ENCODE measurements at places on chromosomes 7 and 10.

GRCh38 chr10:132478341-132479023, 59.1 kb upstream of the INPP5A start:
- DNase-seq, result no peak

- DNase-seq, result no peak
These were observed 44.4 kb downstream of the SLC35G1 start for GRCh38 chr10:93938140-93938539.

DNA sequence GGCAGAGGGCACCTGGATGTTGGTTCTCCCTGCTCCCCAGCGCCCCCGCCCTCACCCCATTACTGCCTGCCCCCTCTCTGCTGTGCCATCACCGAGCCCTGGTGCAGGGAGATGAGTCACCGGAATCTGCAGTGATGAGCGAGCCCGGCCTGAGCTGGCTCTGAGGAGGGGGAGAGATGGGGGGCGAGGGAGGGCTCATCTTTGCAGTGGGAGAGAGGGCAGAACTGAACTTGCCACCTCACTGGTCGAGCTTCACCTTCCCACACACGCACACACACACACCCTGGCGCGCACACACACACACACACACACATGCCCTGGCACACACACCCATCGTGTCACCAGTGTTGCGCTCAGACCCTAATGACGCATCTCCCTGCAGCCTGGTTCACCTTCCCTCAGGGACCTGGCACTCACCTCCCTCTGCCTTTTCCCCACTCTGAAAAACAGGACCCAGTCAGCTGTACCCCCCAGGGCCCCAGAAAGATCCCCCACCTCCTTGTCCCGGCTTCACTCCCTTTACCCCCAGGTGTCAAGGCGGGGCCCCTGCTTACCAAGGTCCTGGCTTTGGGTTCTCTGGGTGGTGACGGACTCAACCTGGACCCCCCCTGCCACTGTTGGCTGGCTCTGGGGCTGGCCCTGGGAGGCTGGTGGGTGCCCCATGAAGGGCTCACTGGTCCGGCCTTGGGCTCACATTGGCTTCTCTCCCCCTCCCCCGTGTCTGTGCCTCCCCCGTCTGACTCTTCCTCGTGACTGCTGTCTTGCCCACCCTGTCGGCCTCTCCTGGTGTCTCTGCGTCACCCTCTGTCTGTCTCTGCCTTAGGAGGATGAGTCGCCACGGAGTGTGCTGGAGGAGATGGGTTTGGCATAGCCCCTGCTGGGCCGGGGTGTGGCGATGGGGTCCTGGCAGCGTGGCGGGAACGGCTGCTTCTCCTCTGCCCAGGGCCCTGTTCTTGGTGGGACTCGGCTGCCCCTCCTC, 5.4 kb downstream of the VGF start:
- DNase-seq, result no peak

DNA sequence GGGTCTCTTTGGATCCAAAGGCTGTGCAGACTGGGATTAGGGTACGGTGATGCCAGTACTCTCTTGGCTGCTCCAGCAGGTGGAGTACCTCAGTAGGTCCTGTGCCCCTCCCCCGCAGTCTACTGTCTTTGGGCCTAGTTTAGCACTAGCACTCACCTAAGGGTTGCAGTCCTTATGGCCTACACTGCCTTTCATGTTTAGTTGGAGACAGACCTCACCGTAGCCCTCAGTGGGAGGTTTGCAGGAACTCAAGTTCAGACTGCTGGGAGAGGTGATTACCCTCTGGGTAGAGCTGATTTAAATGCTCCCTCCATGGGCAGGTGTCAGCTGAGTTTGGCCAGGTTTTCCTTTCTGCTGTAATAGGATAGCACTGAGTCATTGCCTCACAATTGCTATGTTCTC, 210.8 kb upstream of the TMEM196 start:
- DNase-seq, result no peak

DNA sequence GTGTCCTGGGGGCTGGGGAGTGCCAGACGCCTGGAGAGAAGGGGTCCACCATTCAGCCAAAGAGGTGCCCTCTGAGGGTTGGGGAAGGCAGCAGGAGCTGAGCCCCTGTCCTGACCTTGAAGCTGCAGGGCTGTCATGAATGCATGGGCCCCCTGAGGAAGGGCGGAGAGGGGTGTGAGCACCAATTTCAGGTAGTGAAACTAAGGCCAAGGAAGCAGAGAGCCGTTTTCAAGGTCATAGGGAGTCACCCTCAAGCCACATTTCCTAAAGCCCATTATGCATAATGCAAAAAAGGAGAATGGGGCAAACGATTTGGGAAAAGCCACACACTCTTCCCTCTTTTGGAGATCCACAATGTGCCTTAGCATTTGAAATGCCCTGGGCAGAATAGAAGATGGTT, 37.2 kb downstream of the FIGNL1 start:
- DNase-seq, result no peak

GRCh38 chr10:133033742-133034048, 54.0 kb upstream of the ADGRA1 start:
- DNase-seq, result no peak

- DNase-seq, result no peak
These were observed 466 bp upstream of the DNAJB12 start for GRCh38 chr10:72355214-72355555.

DNA sequence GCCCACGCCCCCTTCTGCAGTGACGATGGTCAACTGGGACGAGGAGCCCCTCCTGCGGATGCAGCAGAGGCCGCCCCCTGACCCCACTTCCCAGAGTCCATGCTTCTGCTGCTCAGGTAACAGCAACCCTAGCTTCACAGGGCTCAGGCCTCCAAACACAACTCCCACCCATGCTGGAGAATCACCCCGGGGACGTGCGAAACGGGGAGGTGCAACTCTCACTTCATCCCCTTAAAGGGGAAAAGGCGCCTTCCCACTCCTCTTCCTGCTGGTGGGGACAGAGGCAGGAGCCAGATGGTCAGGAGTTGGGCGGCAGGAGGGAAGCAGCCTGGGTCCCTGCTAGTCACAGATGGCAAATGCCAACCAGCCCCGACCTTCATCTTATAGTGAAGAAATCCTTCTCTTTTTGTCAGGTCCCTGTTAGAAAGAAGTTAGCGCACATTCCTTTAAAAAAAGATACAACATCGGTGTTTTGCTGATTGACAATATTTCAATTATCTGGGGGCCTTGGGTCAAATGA, 155.4 kb downstream of the DIP2C start:
- no peak for DNase-seq

DNA sequence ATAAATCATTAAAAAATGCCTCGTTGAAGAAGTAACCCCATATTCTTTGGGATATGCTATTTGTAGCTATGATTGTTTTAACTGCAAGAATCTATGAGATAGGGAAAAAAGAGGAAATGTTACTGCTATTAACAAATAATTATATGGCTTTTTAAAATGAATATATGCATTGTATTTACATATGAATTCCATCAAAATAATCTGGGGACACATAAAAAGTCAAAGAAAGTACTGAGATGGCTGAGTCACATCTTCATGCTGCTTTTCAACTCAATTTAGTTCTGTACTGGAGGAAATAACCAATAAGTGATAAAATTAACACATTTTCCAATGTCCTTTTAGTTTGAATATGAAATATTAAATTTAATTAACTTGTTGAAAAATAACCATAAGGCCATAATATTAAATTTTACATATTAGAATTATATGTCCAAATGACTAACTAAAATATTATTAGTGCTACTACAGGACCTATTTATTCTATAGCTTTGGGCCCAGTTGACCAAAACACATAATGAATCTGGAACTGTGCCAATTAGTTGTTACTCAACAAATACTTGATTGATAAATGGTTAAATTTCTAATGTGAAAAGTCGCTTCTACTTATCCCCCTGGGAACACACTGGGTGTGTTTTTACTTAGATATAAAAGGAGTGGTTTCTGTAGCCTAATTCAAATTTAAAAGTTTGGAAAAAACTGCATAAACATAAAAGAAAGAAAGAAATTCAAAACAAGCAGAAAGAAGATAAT, 214.6 kb upstream of the PFKP start:
- DNase-seq, result no peak

- DNase-seq, result no peak
These were observed 22.8 kb upstream of the PRKAG2 start for GRCh38 chr7:151899513-151900360.

DNA sequence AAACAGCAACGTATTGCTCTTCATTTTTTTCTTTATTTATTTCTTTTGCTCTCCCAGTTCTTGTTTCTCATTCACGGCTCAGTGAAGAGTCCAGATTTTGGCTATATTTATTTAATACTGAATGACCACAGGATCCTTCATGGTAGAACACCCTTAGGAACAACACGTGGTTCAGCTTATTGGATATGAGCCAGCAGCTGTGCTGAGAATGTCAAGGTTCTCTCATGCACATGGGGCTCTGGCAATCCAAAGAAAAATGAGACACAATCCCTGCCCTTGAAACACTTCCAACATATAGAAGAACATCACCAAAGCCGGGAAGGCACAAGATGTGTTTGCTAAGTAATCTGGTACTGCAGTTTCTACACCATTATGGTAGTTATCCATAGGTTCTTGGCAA, 852.9 kb downstream of the SORCS1 start:
- DNase-seq, result no peak

DNA sequence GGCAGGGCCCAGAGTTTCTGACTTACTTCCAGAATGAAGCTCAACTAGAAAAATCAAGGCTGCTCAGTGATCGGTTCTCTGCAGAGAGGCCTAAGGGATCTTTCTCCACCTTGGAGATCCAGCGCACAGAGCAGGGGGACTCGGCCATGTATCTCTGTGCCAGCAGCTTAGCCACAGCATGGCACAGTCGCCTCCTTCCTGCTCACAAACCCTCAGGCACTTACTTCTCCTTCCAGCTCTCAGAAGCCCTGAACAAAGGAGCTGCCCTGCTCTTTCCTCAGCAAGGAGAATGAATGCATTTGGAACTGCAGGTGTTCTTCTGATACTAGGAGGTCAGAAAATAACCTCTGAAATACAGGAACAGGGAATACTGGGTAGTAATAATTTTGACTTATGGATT, 219.7 kb upstream of the PRSS1 start:
- no peak for DNase-seq

- DNase-seq, result no peak
These were observed 109.0 kb upstream of the PRKCQ start for GRCh38 chr10:6689036-6689435.

GRCh38 chr10:42422911-42423310, 215.5 kb downstream of the ZNF33B start:
- no peak for DNase-seq

DNA sequence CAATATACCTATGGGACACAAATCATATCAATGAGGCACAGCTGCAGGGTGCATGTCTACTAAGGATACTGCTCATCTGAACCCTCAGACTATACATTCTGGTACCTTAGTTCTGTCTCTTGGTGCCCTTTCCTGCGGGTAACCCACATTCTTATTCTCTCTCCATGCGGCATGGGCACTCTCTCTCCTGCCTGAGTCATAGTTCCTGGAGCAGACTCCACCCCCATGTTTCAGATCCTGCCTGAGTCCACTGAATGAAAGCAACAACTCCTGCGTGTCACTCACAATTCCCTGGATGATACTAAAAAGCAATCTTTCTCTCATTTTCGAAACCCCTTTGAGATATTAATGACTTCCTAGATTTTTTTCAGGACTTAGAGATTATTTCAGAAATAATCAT, 653.1 kb upstream of the C7orf33 start:
- DNase-seq, result no peak

DNA sequence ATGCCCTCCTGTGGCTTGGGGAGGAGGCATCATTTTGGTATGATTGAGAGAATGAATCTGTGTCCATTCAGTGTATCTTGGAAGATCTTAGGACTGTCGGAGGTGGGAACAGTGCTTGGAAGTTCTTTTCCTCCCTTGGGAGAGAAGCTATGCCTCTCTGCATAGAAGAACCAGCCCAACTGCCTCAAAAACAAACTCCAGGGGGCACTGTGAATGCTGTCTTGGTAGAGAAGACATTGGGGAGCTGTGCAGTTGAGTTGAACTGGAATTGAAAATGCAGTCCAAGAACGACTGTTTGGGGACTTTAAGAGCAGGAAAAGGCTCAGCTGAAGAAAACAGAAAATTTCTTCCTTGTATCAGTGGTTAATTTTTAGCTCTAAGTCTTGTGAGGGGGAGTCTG, 4.9 kb upstream of the GJD4 start:
- no peak for DNase-seq

GRCh38 chr10:1660815-1661214, 76.5 kb downstream of the ADARB2 start:
- no peak for DNase-seq

- no peak for DNase-seq
These were observed 556.1 kb upstream of the AUTS2 start for GRCh38 chr7:69042138-69042537.

GRCh38 chr7:20438694-20439376, 108.1 kb downstream of the ITGB8 start:
- DNase-seq, result no peak

DNA sequence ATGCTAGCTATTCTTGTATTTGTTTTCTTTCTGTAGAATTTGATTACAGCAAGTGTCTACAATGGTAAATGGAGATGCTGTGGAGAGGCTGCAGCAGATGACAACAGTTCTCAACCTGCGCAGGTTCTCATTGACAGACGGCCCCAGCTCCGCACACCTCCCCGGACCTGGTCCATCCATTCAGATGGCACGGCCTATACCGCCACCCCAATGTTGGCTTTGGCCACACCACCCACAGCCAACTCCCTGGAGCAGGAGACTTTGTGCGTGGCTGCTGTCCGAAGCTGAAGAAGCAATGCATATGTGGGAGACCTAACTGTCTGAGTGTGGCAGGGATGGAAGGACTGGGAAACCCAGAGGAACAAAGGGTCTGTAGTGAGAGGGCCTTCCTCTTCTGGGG, 116.4 kb upstream of the TCERG1L start:
- no peak for DNase-seq

- DNase-seq, result no peak
These were observed 234.9 kb downstream of the HGF start for GRCh38 chr7:81534996-81535395.

- no peak for DNase-seq
These were observed 34.8 kb downstream of the KLF6 start for GRCh38 chr10:3750006-3750816.

DNA sequence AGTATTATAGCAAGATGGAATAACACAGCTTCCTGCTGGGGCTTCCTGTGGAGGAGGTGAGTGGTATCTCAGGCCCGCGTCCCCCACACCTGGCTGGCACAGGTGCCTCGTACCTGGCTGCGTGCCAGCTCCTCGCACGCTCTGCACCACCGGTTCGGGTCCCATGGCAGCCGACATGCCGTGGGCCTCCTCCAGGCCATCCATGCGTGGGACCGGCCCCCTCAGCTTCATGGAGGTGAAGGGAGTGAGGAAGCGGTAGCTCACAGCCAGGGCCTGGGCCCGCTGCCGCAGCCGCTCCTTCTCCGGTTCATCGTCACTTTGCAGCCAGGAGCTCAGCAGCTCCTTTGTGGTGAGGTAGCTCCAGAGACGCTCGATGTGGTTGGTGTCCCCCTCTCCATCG, 90.4 kb downstream of the ITIH5 start:
- DNase-seq, result no peak

- DNase-seq, result no peak
These were observed 18.9 kb upstream of the PRKAR2B start for GRCh38 chr7:107025449-107026103.

- no peak for DNase-seq
These were observed 2.6 kb upstream of the TMEM130 start for GRCh38 chr7:98872328-98872924.

Measured in activated CD8-positive, alpha-beta memory T cell treated with anti-CD3 and anti-CD28 coated beads for 4 hours (primary cell).